Temporal lobe (tissue), 4 donors: ENCODE measurements at places on chromosomes 1 and 21. TPM values are rescaled to one million over a fixed set of nuclear protein-coding genes. Genes with fewer than 3 reads are reported as not detected.

The GREM2 gene
- 12.0 TPM for total RNA-seq

The RAP1GAP gene
- 22.6 TPM for total RNA-seq

The TNFSF4 gene
- 0.74 TPM for total RNA-seq

The OR2AK2 gene
- not detected for total RNA-seq

The SPRR3 gene
- total RNA-seq, result not detected

The TNFRSF9 gene
- not detected for total RNA-seq

The KCNT2 gene
- 26.6 TPM for total RNA-seq

The HSPA6 gene
- 3.4 TPM for total RNA-seq

The LAD1 gene
- total RNA-seq, result not detected

The BLACAT1 gene
- total RNA-seq, result 1.5 TPM

The LCE1F gene
- total RNA-seq, result not detected

The E2F2 gene
- total RNA-seq, result 0.74 TPM

The SORT1 gene
- 46.7 TPM for total RNA-seq

The LHX4 gene
- total RNA-seq, result not detected

The INSRR gene
- 0.25 TPM for total RNA-seq

The IRF2BP2 gene
- total RNA-seq, result 85.6 TPM
